ENCODE measurements at places on chromosomes 3 and 15. TPM values are rescaled to one million over a fixed set of nuclear protein-coding genes. Genes with fewer than 3 reads are reported as not detected.
A peak's percentile ranks its signal among the peaks of the same experiment; 100 is the strongest.

CCDC54 gene
- not detected for total RNA-seq

- no peak for DNase-seq
Measured at GRCh38 chr3:178785961-178786360, 249.7 kb downstream of the KCNMB2 start.

EEFSEC gene
- 14.1 TPM for total RNA-seq

DNA sequence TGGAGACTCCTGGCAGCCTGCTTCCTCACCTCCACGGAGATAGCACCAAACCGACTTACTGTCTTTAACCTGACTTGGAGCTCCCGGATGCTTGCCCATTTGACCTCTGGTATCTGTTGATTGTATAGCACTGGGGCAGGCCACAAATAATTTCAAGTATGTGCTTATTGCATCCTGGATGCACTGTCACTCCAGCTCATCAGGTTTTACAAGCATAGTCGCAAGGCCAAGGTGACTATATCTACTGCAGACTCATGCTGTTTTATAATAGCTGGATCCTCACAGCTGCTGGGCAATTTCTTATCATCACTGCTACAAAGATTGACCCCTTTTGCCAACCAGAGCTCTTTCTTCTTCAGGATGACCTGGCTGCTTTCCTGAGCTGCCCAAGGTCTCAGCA, 45.6 kb downstream of the PEX5L start:
- DNase-seq: no peak

GRCh38 chr3:30311781-30312180, 294.6 kb upstream of the TGFBR2 start:
- no peak for DNase-seq

DNA sequence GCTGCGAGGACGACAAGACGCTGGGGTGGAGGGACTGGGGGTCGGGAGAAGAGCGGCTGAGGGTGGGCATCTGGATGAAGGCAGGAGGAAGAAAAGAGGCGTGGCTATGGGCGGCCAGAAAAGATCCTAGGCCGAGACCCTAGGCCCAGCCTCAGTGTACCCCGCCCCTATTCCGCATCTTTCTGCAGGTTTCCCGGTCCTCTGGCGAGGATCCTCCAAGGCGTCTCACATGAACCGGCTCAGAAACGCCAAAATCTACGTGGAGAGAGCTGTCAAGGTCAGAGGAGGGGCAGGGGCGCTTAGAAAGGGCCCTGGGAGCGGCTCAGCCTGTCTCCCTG, 340 bp downstream of the TTLL3 start:
- DNase-seq: peak; percentile 72
